ENCODE measurements at places on chromosomes 5 and 9.

GRCh38 chr5:138243794-138244193 lies 30.6 kb downstream of the GFRA3 start:
- DNase-seq, result no peak

GRCh38 chr9:33416996-33417395 lies 14.6 kb upstream of the AQP7 start:
- DNase-seq, result no peak

DNA sequence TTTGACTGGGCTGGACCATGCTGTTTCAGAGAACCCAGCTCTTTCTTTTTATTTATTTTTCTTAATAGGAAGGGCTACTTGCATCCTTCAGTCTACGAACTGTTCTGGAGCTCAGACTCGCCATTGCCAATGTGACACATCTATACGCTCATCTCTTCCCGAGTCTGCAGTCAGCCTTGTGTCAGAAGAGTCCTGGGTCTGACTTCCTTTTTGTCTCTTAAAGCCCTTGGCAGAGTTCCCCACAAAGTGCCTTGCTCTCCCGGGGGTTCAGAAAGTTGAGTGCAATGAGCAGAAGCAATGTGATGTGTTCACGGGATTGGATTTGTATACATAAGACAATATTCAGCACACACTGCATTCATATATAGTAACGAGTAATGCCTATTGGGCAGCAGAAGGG lies 140.4 kb downstream of the ATPSCKMT start:
- no peak for DNase-seq

GRCh38 chr5:142324136-142324870 lies 518 bp downstream of the SPRY4 start:
- peak; percentile 76 for DNase-seq

DNA sequence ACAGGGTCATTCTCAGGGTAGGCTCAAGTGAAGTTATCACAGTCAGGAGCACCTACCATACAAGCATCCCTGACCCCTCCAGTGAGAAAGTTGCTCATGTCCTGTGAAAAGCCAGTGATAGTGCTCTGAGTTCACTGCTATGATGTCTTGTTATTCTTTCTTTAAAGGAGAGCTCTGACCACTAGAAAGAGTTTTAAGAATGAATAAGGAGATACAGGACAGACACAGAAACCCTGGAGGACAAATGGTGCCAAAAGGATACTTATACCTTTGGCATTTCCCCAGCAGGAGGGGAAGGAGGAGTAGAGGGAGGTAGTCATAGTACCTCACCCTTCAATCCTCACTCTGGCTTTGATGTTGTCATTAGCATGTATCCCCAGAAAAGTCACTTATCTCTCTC lies 84.0 kb upstream of the AGXT2 start:
- peak; percentile 14 for DNase-seq
